IMR-90 (cell line): ENCODE measurements at places on chromosomes 6 and 20.

- peak; percentile 94 for DNase-seq
Measured at GRCh38 chr6:35727935-35728682, 8.7 kb upstream of the ARMC12 start.

DNA sequence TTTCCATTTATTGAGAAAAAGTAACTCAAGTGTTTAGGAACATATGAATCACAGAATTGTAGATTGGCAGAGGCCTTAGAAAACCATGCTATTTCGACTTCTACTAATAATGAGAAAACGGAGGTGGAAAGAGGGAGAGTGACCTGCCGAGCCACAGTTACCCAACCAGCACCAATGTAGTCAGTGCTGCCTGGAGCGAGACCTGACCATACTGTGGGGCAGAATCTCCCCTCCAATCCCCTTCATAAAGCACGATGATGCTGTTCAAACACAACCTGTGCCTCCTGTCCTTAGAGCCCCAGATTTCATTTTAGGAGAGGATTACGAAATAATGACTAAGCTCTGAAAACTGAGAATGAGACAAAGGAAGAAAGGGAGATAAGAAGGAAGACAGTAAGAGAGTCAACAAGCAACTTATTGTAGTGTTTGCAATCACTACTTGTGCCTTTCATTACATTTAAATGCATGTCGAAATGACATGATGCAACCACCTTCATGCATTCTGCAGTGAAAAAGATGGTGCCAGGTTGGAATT, 70.6 kb downstream of the ATXN1 start:
- DNase-seq, result peak; percentile 64

DNA sequence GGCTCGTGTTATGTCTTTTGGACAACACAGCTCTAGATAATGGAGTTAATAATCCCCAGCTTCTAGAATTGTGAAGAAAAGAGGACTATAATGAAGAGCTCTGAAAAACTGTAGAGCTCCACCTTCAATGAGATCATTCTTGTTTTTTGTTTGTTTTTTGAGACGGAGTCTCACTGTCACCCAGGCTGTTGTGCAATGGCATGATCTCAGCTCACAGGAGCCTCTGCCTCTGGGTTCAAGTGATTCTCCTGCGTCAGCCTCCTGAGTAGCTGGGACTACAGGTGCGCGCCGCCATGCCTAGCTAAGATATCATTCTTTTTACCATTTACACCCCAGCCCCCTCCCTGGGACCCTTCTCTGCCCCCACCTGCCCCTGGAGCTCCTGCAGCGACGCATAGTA, 36.6 kb downstream of the ERGIC3 start:
- no peak for DNase-seq

GRCh38 chr6:31769684-31770371, 7.3 kb downstream of the VWA7 start:
- DNase-seq, result peak; percentile 31

- DNase-seq, result no peak
Measured at GRCh38 chr20:5181492-5181891, 54.7 kb downstream of the CDS2 start.
